Thoracic aorta (tissue), 2 donors: ENCODE measurements at places on chromosomes 3 and 15. TPM values are rescaled to one million over a fixed set of nuclear protein-coding genes. Genes with fewer than 3 reads are reported as not detected.

C3orf70 gene
- 14.2 TPM for total RNA-seq

- no peak for DNase-seq
These were observed 25.6 kb upstream of the MINDY4B start for GRCh38 chr3:150930839-150931238.

DNA sequence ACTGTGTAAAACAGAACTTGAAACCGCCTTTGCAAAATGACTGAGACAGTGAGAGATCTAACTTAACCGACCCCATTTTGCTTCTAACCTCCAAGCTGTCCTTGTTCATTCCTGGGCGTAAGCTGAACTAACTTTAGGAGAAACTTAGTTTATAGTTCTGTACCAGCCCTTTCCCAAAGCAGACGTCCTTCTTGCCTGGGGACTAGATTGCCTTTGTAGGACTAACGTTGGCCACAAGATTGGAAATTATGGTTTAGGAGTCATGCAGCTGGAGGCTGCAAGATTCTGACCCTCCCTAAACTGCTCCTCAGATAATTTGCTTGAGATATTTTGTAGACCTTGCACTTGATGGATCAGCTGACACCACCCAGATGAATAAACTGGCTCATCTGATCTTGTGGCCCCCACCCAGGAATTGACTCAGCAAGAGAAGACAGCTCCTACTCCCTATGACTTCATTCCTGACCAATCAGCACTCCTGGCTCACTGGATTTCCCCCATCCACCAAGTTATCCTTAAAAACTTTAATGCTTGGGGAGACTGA, 219.9 kb upstream of the PROK2 start:
- no peak for DNase-seq

DNA sequence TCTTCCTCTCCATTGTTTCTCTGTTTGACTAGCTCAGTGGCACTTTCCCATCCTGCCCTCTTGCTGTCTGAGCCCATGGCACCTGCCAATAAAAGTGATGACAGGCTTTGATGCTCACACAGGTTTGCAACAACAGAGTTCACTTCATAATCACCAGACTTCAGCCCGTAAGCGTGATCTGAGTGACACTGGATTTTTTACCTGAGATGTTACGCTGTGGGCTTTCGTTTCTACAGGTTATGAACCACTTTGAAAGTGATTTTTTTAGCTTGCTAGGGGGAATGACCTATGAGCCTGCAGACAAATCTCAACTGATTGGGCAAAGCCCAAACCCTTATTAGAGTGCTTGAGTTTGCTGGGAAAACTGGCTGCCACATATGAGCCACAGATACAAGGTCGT, 173.9 kb upstream of the ICE2 start:
- no peak for DNase-seq

DNA sequence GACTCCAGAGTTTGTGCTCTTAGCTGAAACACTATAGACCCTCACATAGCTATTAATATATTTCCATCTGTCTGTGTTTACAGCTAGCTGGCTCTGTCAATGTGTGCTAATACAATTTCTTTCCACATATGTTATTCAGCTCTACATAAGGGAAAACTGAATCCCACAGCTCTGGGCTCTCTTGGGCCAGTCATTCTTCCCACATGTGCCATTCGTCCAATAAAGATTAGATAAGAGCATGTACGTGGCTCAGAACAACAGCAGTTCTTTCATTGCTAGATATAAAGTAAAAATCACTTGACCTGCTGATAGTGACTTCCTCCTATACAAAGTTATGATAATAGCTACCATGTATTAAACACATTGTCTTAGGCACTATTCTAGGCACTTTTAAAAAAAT, 2.8 kb upstream of the ILDR1 start:
- no peak for DNase-seq

AHSG gene
- total RNA-seq: not detected

- DNase-seq: no peak
These were observed 171.8 kb upstream of the EIF1B start for GRCh38 chr3:40137591-40138295.

GRCh38 chr3:159872374-159873109, 116.1 kb upstream of the IL12A start:
- DNase-seq: no peak

ZMYND10 gene
- total RNA-seq: not detected

GRCh38 chr15:31098491-31098917, 3.0 kb downstream of the TRPM1 start:
- DNase-seq: no peak

GRCh38 chr15:70252056-70252950, 154.6 kb upstream of the TLE3 start:
- DNase-seq: no peak

DNA sequence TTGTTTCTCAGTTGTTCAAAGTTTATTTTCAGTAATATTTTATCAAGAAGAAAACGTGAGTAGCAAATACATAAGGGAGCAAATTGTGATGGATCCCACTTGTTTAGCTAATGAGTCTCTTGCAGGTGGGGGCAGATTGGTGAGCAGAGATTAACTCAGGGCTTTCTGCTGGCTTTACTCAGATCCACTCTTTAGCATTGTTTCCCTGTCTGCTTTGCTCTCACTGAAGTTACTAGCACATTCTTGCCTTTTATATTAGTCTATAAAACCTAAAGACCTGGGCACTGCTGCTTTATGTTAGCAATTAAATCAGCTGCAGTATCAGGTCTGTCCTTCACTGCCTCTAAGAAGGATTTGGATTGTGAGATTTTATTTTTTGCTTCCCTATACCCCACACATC, 71.5 kb downstream of the STAC start:
- no peak for DNase-seq

- no peak for DNase-seq
These were observed 332.8 kb downstream of the PLCL2 start for GRCh38 chr3:17217588-17217987.

GRCh38 chr15:92462424-92463125, 68.9 kb downstream of the ST8SIA2 start:
- no peak for DNase-seq

DNA sequence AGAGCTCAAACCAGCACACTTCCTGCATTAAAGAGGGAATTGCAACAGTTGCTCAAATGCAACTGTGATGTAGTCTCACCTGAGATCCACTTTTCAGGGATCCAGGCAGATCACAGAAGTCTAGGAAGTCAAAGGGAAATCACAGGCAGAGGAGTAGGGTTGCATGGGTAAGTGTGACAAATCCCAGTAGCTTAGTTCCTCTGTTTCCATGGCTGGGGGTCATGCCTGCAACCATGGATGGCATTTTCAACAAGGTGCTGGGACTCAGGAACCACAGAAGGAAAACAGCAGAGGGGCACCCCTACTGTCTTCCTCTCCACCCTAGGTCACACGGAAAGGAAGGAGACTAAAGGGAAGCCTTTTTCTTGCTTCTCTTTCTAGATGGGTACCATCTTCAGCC, 36.5 kb upstream of the ARNT2 start:
- DNase-seq: no peak

- DNase-seq: no peak
These were observed 35.6 kb upstream of the TBC1D23 start for GRCh38 chr3:100225193-100225592.
